ENCODE measurements at places on chromosomes 13 and 19.

GRCh38 chr13:67036699-67037457 lies 193.3 kb downstream of the PCDH9 start:
- DNase-seq = no peak

- no peak for DNase-seq
Observed at GRCh38 chr13:98222081-98222554, 45.0 kb upstream of the RNF113B start.

- DNase-seq = peak; percentile 46
Observed at GRCh38 chr19:39413272-39413910, 922 bp downstream of the PLEKHG2 start.

DNA sequence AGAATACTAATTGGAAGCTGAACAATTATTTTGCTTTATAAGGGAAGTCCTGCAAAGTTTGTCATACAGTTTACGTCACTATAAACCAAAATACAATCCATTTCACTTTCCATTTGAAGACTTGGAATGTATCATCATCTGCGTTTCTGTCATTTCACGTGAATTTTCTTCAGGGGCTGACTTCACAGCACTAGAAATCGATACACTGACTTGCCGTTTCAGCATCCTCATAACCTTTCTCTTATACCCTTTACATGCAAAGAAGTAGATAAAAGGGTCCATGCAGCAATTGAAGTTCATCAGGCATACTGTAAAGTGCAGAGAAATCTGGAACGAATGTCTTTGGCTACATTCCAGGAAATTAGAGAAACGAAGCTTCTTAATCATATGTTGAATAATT lies 12.2 kb downstream of the GPR183 start:
- no peak for DNase-seq

GRCh38 chr13:39486758-39487157 lies 116.2 kb downstream of the LHFPL6 start:
- DNase-seq = no peak

GRCh38 chr13:27644302-27644701 lies 22.6 kb downstream of the POLR1D start:
- DNase-seq = no peak

- DNase-seq = no peak
Observed at GRCh38 chr13:40096357-40096901, 441.0 kb downstream of the COG6 start.

GRCh38 chr19:16588824-16589577 lies 16.8 kb upstream of the SLC35E1 start:
- DNase-seq = no peak

- no peak for DNase-seq
Observed at GRCh38 chr19:46785980-46786235, 2.5 kb downstream of the SLC1A5 start.

- DNase-seq = no peak
Observed at GRCh38 chr13:23909606-23910005, 12.3 kb upstream of the C1QTNF9B start.

DNA sequence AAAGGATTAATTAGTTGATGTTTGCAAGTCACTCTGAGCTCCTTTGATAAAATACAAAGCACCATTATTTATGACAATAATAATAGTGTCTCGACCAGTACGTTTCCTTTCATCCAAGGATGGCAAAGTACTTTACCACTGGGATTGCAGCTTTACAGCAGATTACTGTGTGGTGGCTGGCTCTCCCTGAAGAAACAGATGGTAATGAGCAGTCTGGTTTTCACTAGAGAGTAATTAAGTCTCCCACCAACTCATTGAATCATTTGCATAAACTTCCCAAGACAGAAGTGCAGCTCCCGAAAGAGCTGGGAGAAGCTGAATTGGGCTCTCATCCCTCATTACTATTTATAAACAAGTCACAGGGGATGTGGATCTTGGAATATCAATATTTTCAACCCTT lies 48.7 kb downstream of the KLF5 start:
- no peak for DNase-seq

GRCh38 chr13:97615266-97615665 lies 181.3 kb downstream of the RAP2A start:
- DNase-seq = no peak

DNA sequence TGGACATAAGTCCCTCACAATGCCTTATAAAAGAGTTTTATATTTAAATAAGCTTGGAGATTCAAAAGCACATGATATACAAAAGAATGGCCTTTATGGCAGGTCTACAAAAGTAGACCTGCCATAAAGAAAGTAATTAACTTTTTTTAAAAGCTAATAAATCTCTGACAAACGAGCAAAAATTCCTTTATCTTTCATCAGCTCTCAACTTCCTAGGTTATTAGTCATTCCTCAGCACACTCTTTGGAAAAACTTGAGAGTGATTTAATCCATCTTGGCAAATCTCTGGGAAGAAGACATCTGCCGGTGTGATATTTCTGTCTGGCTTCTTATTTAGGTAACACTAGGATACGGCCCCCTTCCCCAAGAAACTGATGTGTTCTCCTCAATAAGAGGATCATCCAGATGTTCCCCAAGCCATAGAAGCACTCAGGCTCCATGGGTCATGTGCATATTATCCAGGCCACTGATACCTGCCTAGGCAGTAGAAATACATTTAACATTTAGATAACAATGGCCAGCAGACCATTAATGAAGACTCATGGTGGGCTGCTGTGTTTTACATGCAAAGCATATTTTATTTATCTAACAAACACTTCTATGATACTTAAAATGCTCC lies 372.7 kb downstream of the LIG4 start:
- no peak for DNase-seq

DNA sequence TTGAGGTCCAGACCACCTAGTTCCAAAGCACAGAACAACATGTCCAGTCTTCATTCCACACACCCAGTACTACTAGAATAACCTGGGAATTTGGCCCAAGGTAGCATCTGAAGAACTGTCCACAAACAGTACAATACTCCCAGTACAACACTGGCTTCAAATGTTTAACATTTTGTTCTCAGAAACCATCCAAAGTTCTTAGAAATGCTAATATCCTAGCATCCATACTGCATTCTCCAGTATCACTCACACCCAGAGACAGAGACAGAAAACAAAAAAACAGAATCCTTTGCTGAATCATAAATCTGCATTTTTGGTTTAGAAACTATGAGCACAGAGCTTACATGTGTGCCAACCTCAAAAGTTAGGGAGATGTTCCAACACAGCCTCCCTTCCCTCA lies 490.8 kb downstream of the FOXO1 start:
- no peak for DNase-seq

DNA sequence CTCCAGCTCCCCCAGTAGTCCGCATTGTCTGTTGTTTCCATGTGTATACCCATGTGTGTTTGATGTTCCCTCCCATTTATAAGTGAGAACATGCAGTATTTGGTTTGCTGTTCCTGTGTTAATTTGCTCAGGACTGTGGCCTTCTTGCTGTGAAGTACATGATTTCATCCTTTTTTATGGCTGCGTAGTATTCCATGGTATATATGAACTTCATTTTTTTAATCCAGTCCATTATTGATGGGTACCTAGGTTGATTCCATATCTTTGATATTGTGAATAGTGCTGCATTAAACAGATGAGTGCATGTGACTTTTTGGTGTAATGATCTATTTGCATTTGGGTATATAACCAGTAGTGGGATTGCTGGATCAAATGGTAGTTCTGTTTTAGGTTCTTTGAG lies 175.2 kb downstream of the PDS5B start:
- no peak for DNase-seq

GRCh38 chr13:102045731-102046130 lies 356.1 kb downstream of the FGF14 start:
- no peak for DNase-seq

- no peak for DNase-seq
Observed at GRCh38 chr13:21234526-21234925, 58.1 kb downstream of the MRPL57 start.

GRCh38 chr13:29937841-29938240 lies 87.4 kb upstream of the UBL3 start:
- DNase-seq = peak; percentile 26

DNA sequence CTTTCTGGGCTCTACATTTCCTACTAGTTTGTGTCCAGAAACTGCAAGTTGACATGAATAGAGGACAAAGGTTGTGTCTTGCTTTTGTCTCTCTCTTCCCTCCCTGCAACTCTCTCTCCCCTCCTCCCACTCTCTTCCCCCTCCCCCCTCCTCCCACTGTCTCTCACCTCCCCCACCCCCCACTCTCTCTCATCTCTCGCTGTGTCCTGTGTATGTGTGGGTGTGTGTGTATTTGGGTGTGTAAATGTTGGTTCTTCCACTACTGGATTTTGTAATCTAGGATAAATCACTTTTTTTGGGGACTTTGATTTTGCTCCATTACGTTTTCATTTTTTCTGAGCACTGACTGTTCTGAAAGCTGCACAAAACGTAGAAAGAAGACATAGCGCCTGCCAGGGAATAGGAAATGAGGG lies 48.4 kb downstream of the AKAP11 start:
- DNase-seq = no peak

DNA sequence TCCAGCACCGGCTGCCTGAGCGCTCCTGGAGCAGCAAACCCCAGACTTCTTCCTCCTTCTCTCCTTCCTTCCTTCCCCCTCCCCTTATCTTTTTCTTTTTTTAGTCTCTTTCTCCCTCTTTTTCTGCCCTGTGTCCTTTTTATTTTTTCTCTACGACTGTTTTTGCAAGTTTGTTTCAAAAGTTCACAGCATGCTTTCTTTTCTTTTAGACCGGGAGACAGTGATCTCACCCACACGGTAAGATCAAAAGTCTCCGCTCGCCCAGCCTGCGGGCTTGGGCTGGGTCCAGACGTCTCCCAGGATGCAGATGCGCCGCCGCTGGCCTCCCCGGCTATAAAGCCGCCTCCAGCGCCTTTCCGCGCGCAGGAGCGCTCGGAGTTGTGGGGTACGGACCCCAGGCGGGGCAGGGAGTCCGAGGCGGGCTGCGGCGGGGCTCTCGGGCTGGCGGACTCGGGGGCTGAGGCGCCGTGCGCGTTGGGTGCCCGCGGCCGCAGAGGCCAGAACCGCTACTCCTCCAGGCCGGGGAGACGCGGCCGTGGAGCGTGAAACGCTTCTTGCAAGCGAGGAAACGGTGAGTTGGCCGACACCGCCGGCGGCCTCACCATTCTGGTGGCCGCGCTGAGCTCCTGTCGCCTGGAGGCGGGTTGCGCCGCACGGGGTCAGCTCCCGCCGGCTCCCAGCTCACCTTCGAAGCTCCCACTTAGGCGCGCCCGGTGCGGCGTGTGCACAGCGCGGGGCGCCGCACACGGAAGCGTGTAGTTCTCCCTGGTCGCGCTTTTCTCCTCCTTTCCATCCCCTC lies 2.0 kb upstream of the TSHZ3 start:
- no peak for DNase-seq

DNA sequence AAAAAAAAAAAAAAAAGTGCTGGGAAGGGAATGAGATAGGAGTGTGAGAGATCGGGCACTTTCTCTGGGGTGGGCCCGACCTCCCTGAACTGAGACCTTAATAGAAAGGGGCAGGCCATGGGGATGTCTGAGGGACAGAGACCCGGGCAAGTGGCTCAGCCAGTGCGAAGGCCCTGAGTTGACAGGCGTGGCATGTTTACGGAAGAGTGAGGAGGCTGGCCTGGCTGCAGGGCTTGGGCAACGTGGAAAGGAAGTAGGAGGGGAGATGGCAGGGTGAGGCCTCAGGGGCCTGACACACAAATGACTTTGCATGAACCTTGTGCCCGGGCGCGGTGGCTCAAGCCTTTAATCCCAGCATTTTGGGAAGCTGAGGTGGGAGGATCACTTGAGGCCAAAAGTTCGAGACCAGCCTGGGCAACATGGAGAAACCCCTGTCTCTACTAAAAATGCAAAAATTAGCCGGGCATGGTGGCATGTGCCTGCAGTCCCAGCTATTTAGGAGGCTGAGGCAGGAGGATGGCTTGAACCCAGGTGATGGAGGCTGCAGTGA lies 13.9 kb downstream of the FCHO1 start:
- peak; percentile 76 for DNase-seq

DNA sequence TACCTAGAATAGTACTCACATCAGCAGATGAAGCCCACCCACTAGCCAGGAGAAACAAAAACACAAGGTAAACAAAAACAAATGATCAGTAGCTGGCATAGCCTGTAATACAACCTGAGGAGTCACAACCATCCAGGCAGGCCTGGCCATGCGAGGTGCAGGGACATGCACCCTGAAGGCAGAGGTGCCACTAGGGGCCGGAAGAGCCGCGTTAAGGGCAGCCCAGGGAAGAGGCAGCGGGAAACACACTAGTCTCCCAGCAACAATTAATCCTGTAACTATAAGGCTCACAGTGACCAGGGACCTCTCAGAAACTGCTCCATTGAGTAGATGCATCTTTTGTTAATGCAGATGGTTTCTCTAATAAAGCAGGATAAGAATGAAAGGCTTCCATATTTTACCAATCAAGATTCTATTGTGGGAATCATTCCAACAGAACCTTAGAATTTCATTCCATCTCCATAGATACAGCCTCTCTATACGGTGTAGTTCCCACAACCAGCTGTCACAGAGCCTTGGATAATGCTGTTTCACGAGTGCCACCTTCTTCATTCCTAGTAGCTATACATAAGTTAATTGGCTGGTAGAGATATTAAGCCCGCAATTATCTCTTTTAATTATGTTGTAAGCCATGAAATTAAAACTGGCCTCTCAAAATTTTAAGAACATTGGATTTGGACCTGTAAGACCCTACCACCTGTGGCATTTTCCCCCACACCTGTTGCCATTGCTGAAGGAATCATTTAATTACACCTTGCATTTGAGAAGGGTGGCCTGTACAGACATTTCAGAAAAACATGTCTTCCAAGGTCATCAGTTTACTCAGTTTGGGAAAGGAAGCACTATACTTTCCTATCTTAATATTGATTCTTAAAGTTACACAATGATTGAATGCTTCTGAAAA lies 28.7 kb downstream of the ANKRD10 start:
- no peak for DNase-seq

GRCh38 chr13:32001154-32001768 lies 30.3 kb upstream of the FRY start:
- DNase-seq = no peak

GRCh38 chr13:65034266-65034665 lies 2195.9 kb downstream of the PCDH9 start:
- no peak for DNase-seq

GRCh38 chr19:27775395-27775794 lies 1437.6 kb downstream of the UQCRFS1 start:
- no peak for DNase-seq

DNA sequence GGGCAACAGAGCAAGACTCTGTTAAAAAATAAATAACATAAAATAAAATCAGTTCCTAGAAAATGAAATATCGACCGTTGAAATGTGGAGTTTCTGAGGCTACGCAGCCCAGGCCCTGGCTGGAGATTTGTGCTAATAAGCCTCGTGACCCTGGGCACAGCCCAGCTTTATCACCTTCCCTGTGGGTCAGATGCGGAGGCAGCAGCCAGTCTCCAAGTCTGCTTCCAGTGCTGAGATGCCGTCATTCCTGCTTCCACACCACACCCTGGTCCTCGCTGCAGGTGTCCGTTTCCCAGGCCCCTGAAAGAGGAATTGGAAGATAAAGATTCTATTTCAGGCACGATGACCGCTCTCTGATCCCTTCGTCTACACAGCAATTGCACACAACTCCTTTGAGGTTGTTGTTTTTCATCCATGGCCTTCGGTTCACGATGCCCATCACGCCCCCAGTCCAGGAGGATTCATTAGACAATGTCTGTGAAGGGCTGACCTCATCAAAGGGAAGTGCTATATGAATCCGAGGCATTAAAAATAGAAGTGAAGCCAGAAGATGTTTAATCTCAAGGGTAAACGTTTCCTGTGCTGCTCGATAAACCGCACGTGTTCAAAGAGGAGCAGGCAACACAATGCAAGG lies 48.3 kb upstream of the ATP11A start:
- no peak for DNase-seq

GRCh38 chr13:50130123-50130946 lies 115.1 kb downstream of the KCNRG start:
- peak; percentile 33 for DNase-seq

Measured in CD4-positive, alpha-beta T cell treated with Interleukin-15 for 1 hour (primary cell).